Daoy (cell line): ENCODE measurements at places on chromosomes 2 and 18. TPM values are rescaled to one million over a fixed set of nuclear protein-coding genes. Genes with fewer than 3 reads are reported as not detected.

Gene TXNDC2
- total RNA-seq, result 0.06 TPM in 1 of 2 replicates, not detected in the other

Gene SLC19A3
- total RNA-seq, result 0.63 and 1.2 TPM in 2 replicates

Gene TAF4B
- total RNA-seq, result 9.4 and 12.3 TPM in 2 replicates

Gene CROCC2
- not detected in 2 replicates for total RNA-seq

Gene PRSS56
- total RNA-seq, result not detected in 2 replicates

Gene ABCG8
- not detected in 2 replicates for total RNA-seq

Gene FAM228A
- total RNA-seq, result not detected in 2 replicates

Gene ST8SIA5
- 0.03 and 0.40 TPM in 2 replicates for total RNA-seq

Gene MGAT4A
- 3.9 and 7.7 TPM in 2 replicates for total RNA-seq

Gene MEP1B
- total RNA-seq, result not detected in 2 replicates

Gene CPLX4
- not detected in 2 replicates for total RNA-seq

Gene IL1A
- total RNA-seq, result 26.0 and 29.8 TPM in 2 replicates

Gene OSR1
- 0.06 TPM in 1 of 2 replicates, not detected in the other for total RNA-seq

Gene CTIF
- 3.6 and 8.2 TPM in 2 replicates for total RNA-seq

Gene VWA3B
- 0.77 TPM in 1 of 2 replicates, not detected in the other for total RNA-seq

Gene EFR3B
- total RNA-seq, result 2.0 and 4.3 TPM in 2 replicates

Gene HJURP
- 85.5 and 86.3 TPM in 2 replicates for total RNA-seq

Gene CABLES1
- 6.2 and 7.8 TPM in 2 replicates for total RNA-seq

Gene SLC39A6
- total RNA-seq, result 57.9 and 66.1 TPM in 2 replicates

Gene LOXHD1
- not detected in 2 replicates for total RNA-seq

Gene SATB2
- 8.2 and 11.5 TPM in 2 replicates for total RNA-seq

Gene GALNT13
- not detected in 2 replicates for total RNA-seq

Gene GPR35
- 0.33 and 1.1 TPM in 2 replicates for total RNA-seq

Gene SCG2
- 0.95 and 3.0 TPM in 2 replicates for total RNA-seq

Gene IMPA2
- total RNA-seq, result 14.4 and 18.2 TPM in 2 replicates

Gene RGPD3
- total RNA-seq, result 0.06 and 0.80 TPM in 2 replicates

Gene CRYGC
- total RNA-seq, result not detected in 2 replicates

Gene ADAM17
- 34.3 and 43.2 TPM in 2 replicates for total RNA-seq
